ENCODE measurements at places on chromosomes 7 and 10. TPM values are rescaled to one million over a fixed set of nuclear protein-coding genes. Genes with fewer than 3 reads are reported as not detected.

CCNJ gene
- total RNA-seq = 11.6 TPM

DNA sequence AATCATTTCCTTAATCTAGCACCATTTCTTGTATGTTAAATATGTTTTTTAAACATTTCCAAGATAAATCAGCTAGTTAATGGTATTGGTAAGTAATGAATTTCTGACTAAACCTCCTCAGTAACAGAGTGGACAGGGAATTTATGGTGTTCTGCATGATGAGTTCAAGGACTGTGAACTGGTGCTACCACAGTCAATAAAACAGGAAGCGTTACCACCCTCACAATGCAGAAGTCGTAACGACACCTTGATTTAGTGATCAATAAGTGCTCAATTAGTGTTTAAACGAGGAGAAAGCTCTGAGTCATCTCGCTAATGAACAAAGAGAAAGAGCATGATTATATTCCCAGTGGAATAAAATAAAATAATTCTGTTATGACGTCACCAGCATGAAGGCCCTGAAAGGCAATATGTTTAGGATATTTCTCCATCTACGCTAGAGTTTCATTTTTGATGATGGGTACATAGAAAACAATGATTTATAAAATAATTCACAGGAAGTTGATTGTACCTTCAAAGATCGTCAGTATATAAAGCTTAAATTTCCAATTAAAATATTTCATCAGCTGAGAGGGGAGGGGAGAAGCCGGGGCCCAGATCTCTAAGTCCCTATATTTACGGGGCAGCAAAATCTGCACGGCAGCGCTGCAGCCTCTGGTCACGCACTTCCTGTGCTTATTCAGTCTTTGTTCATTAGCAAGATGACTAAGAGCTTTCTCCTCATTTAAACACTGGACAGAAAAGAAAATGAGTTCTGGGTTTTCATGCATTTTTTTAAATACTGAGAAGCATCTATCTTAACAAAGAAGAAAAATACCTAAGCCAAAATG is 400.5 kb downstream of the PTPRN2 start:
- no peaks in the 10 kb centered on the region for H3K36me3 ChIP-seq
- H3K27ac ChIP-seq = no peak overlapping the region
- H3K27me3 ChIP-seq = no peaks in the 10 kb centered on the region
- H3K4me3 ChIP-seq = no peak overlapping the region
- DNase-seq = no peak
- no peaks in the 10 kb centered on the region for H3K4me1 ChIP-seq

DNA sequence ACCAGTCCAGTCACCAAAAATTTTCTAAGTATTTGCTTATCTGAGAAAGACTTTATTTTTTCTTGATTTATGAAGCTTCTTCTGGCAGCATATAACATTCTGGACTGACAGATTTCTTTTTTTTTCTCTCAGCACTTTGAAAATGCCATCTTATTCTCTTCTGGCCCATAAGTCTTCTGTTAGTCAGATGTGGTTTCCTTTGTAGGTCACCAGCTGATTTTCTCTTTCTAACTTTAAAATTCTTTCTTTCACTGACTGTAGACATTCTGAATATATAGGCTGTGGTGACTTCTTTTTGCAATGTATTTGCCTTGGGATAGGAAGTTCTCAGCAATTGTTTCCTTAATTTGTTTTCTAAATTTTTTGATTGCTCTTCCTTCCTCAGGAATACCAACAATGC is 172.5 kb downstream of the CCDC7 start:
- H3K36me3 ChIP-seq = no peaks in the 10 kb centered on the region
- no peaks in the 10 kb centered on the region for H3K27me3 ChIP-seq
- H3K4me1 ChIP-seq = no peaks in the 10 kb centered on the region
- no peak for DNase-seq
- H3K4me3 ChIP-seq = no peak overlapping the region
- H3K27ac ChIP-seq = no peak overlapping the region

DNA sequence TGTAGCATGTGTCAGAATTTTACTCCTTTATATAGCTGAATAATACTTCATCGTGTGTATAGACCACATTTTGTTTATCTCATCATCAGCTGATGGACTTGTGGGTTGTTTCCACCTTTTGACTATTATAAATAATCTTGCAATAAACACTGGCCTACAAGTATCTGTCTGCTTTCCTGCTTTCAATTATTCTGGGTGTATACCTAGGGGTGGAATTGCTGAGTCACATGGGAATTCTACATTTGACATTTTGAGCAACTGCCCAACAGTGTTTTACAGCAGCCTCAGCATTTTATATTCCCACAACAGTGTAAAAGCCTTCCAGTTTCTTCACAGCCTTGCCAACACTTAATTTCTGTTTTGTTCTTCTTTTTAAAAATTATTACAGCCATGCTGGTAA is 200.3 kb upstream of the PRSS1 start:
- no peaks in the 10 kb centered on the region for H3K36me3 ChIP-seq
- H3K27me3 ChIP-seq = no peaks in the 10 kb centered on the region
- no peaks in the 10 kb centered on the region for H3K4me1 ChIP-seq
- H3K4me3 ChIP-seq = no peak overlapping the region
- DNase-seq = no peak

DNA sequence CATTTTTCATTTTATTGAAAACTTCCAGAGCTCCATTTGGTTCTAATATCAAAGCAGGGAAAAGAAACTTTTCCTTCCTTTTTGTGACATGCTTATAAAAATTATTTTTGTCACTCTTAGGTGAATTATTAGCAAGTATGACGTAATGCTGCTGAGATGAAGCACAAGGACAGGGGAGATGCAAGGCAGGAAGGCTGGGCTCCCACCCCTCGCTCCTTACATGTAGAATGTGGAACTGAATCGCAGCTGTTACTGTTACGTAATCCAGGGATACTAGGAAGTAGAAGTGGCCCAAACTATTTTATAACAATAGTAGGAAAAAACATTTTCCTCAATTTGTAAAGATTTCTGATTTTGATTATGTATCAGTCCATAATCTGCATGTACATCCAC is 17.1 kb upstream of the GTPBP4 start:
- no peak overlapping the region for H3K4me3 ChIP-seq
- H3K4me1 ChIP-seq = peaks cover 16% of the 10 kb centered on the region
- H3K27ac ChIP-seq = peak overlapping the region; percentile 42

DNA sequence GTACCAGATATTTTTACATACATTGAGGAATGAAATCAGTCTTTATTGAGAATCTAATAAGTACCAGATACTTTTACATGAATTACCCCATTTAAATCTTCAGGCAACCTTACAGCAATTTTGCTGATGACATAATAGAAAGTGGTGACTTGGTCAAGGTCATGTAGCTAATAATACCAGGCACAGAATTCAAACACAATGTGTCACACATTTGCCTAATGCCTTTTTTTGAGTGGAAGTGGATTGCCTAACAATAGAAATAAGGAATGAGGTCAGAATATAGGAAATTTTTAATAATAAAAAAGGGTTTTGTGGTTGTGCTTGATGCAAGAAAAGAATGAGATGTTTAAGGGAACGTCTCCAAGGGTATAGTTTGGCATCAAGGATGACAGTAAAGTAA is 466.6 kb upstream of the IGFBP3 start:
- no peaks in the 10 kb centered on the region for H3K4me1 ChIP-seq
- H3K36me3 ChIP-seq = no peaks in the 10 kb centered on the region
- no peak overlapping the region for H3K4me3 ChIP-seq
- no peaks in the 10 kb centered on the region for H3K27me3 ChIP-seq

DNA sequence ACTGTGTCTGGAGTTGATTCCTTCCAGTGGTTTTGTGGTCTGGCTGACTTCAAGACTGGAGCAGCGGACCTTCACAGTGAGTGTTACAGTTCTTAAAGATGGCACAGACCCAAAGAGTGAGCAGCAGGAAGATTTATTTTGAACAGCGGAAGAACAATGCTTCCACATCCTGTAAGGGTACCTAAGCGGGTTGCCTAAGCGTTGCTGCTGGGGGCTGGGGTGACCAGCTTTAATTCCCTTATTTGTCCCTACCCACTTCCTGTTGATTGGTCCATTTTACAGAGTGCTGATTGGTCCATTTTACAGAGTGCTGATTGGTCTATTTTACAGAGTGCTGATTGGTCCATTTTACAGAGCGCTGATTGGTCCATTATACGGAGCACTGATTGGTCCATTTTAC is 13.2 kb downstream of the AKR1B15 start:
- no peaks in the 10 kb centered on the region for H3K4me1 ChIP-seq
- H3K27ac ChIP-seq = no peak overlapping the region
- H3K4me3 ChIP-seq = no peak overlapping the region
- H3K27me3 ChIP-seq = no peaks in the 10 kb centered on the region

NODAL gene
- total RNA-seq = not detected

GRCh38 chr7:151315038-151315655 is 26.5 kb upstream of the NUB1 start:
- no peaks in the 10 kb centered on the region for H3K27me3 ChIP-seq
- DNase-seq = no peak
- no peaks in the 10 kb centered on the region for H3K36me3 ChIP-seq
- no peak overlapping the region for H3K4me3 ChIP-seq
- no peak overlapping the region for H3K27ac ChIP-seq
- H3K4me1 ChIP-seq = peaks cover 8% of the 10 kb centered on the region

GRCh38 chr7:82044497-82045080 is 274.7 kb upstream of the HGF start:
- no peak overlapping the region for H3K4me3 ChIP-seq
- no peak for DNase-seq
- H3K4me1 ChIP-seq = no peaks in the 10 kb centered on the region

GRCh38 chr10:62842983-62843382 is 26.8 kb upstream of the EGR2 start:
- no peak overlapping the region for H3K27ac ChIP-seq
- no peaks in the 10 kb centered on the region for H3K4me1 ChIP-seq
- no peaks in the 10 kb centered on the region for H3K36me3 ChIP-seq
- H3K4me3 ChIP-seq = no peak overlapping the region
- no peaks in the 10 kb centered on the region for H3K27me3 ChIP-seq

DNA sequence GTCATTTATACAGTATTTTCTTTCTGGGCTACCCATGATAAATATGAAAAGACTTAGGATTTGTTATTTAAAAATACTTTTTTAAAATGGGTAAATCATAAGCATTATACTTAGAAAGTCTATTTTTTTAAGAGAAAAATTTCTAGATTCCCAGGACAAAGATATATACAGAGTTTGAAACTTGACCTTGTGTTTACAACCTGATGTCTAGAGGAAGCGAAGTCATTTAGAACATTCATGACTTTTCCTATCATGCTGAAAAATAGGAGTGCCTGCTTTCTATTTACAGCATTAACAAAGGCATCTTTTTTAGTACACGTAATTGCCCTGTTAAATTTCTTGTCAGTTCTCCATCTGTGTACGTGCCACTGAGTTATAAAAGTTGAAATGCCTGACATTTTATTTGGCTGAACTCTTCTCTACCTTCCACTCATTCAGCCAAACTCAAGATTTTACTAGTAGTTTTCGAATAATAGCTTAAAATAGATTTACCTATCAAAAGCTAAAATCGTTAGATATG is 23.0 kb downstream of the GNAT3 start:
- H3K36me3 ChIP-seq = no peaks in the 10 kb centered on the region
- no peaks in the 10 kb centered on the region for H3K27me3 ChIP-seq
- H3K4me1 ChIP-seq = no peaks in the 10 kb centered on the region
- DNase-seq = no peak

DNA sequence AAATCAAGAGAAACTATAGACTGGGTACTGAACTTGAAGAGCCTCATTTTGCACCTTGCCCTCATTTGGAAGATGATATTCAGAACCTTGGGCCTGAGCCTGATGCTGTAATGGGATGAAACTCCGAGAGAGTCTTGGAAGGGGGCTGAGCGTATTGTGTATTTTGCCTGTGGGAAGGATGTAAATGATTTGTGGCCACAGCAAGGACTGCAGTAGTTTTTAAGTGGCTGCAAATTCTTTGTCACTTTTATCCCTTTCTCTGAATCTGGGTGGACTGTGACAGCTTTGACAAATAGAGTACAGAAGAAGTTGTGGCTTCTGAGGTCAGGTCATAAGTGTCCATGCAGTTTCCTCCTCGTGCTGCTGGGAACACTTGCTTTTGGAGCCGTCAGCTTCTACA is 221.2 kb downstream of the ADRA2A start:
- H3K36me3 ChIP-seq = no peaks in the 10 kb centered on the region
- no peak for DNase-seq
- no peaks in the 10 kb centered on the region for H3K4me1 ChIP-seq
- no peaks in the 10 kb centered on the region for H3K27me3 ChIP-seq

- H3K27me3 ChIP-seq = no peaks in the 10 kb centered on the region
- no peaks in the 10 kb centered on the region for H3K4me1 ChIP-seq
- H3K27ac ChIP-seq = no peak overlapping the region
- no peak for DNase-seq
- no peak overlapping the region for H3K4me3 ChIP-seq
- peaks cover 69% of the 10 kb centered on the region for H3K36me3 ChIP-seq
Observed at GRCh38 chr10:103881416-103882284, 26.3 kb upstream of the SH3PXD2A start.

- H3K36me3 ChIP-seq = no peaks in the 10 kb centered on the region
- DNase-seq = no peak
- no peaks in the 10 kb centered on the region for H3K4me1 ChIP-seq
- no peak overlapping the region for H3K4me3 ChIP-seq
- no peaks in the 10 kb centered on the region for H3K27me3 ChIP-seq
Observed at GRCh38 chr10:52639652-52640051, 132.9 kb downstream of the MBL2 start.

P4HA1 gene
- total RNA-seq = 39.9 TPM

- peak overlapping the region; percentile 13 for H3K27ac ChIP-seq
- H3K4me3 ChIP-seq = peak overlapping the region; percentile 35
- no peak for DNase-seq
- H3K4me1 ChIP-seq = peaks cover 22% of the 10 kb centered on the region
- no peaks in the 10 kb centered on the region for H3K27me3 ChIP-seq
- no peaks in the 10 kb centered on the region for H3K36me3 ChIP-seq
Observed at GRCh38 chr7:27122077-27122910, 8.3 kb downstream of the HOXA4 start.

LFNG gene
- 42.3 TPM for total RNA-seq

TOMM7 gene
- total RNA-seq = 85.4 TPM

CLEC5A gene
- total RNA-seq = 5.8 TPM

DNA sequence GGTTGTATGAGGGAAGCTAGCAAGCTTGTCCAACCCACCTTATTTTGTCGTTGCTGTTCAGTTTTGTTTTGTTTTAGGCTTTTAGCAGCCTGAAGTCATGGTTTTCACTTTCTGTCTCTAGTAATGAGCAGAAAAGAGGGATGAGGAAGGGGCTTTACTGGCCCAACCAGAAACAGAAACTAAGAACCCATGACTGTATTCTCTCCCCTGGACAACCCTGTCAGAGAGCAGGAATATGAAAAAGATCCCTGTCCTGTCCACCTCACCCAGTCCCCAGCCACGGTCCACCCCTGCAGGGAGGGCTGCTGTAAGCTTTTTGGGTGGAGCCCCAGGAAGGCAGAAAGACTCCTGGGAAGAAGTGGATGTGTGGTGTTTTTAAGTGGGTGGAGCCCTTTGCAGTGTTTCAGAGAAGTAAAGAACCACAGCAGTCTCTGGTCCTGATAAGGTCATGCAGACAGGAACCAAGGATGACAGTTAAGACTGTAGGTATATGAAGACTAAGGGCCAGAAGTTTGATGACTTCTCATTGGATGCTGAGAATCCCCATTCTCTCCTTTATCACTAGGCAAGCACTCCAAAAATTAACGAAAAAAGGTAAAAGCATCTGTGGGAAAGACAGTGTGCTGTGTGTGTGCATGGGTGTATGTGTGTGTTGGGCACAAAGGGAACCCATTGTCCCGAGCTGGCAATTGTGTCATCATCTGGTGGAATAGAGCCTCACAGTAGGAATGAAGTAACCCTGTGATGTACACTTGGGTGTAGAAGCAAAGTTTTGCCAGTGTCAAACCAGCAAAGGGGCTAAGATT is 13.8 kb downstream of the MRPL32 start:
- no peak for DNase-seq
- H3K36me3 ChIP-seq = no peaks in the 10 kb centered on the region
- H3K4me3 ChIP-seq = no peak overlapping the region
- H3K27ac ChIP-seq = peak overlapping the region; percentile 12

Data from spleen (tissue), 13 donors.